ENCODE measurements at places on chromosomes 16 and 17. TPM values are rescaled to one million over a fixed set of nuclear protein-coding genes. Genes with fewer than 3 reads are reported as not detected.

DNA sequence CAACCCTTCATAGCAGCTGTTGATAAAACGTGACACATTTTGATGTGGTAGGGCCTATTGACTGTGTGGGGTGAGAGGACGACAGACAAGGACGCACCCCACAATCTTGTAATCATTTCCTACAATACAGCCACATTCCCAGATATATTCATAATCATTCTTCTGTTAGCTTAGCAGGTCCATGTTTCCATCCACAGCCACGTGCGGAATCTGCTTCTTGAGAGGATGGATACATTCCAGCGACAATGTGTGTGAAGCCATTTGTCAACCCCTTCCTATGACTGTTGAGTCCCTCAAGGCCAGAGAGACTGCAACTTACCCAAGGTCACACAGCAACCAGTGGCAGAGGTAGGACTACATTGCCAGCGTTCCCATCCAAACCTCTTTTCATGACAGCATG is 8.7 kb upstream of the COPS3 start:
- no peaks in the 10 kb centered on the region for H3K4me1 ChIP-seq
- H3K27me3 ChIP-seq, result peaks cover 2% of the 10 kb centered on the region
- no peak for DNase-seq
- no peak overlapping the region for H3K4me3 ChIP-seq
- no peaks in the 10 kb centered on the region for H3K36me3 ChIP-seq

- H3K27me3 ChIP-seq, result peaks cover 55% of the 10 kb centered on the region
- H3K4me1 ChIP-seq, result no peaks in the 10 kb centered on the region
- H3K27ac ChIP-seq, result no peak within 1 kb of the TSS
- H3K4me3 ChIP-seq, result peak within 1 kb of the TSS; percentile 42
These were observed at the start of gene GPRC5C for GRCh38 chr17:74431568-74432423. Gene GPRC5C, plus strand, starts transcription at chr17:74432088. Its CDS starts 7,689 bp downstream, at chr17:74439777.

The MLX gene
- total RNA-seq, result 54.8 TPM

- H3K4me1 ChIP-seq, result peaks cover 9% of the 10 kb centered on the region
- no peak for DNase-seq
- H3K27ac ChIP-seq, result no peak overlapping the region
These were observed 59.0 kb downstream of the KPNA2 start for GRCh38 chr17:68094481-68095078.

The PPM1D gene
- total RNA-seq, result 14.9 TPM

Data from activated T-helper 2 cell treated with anti-CD3 and anti-CD28 coated beads, Interferon-gamma antibody, Interleukin-2, Interleukin-4, amounts not matched to agents 10 μg/mL and 5 μg/mL and 100 μg/mL, durations not matched to agents 14 hours and 24 hours and 36 hours (primary cell).